Left lobe of liver (tissue), 2 donors: ENCODE measurements at places on chromosomes 1 and 21.
A peak's percentile ranks its signal among the peaks of the same experiment; 100 is the strongest.

GRCh38 chr1:62784509-62785365, 805 bp downstream of the ATG4C start:
- DNase-seq, result no peak

GRCh38 chr21:15729346-15729673, 472 bp upstream of the USP25 start:
- no peak for DNase-seq

DNA sequence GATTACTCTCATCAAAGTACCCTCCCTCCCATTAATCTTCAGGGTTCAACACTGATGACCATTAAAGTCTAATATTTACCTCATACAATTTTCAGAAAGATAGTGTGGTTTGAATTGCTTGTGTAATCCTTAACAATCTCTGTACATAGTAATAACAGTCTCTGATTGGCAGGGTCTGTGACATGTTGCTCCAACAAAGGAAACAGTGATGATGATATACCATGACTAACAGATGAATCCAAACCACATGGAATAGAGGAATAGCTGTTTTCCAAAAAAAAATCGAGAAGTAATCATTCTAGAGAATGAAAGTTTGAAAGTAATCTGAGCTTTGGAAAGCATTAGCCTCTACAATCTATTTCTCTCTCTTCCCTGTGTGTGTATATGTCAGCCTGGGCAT, 610.1 kb upstream of the NEGR1 start:
- DNase-seq, result no peak

DNA sequence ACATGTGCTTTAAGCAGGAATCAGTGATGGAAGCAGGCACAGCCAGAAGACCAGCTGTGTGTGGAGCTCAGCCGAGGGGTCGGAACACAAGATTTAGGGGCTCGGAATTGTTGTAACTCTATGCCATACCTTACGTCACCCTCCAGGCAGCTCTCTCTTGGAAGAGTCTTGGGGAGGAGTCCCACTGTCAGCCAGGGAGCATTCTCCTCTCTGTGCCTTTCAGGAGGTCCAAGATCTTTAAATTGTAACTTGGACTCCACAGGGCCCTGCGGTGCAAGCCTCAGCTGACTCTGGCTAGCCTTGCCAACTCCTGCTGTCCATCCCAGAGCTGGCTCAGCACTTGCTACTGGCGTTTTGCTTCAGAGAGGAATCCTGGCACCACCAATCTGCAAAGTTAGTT, 26.4 kb upstream of the ROR1 start:
- DNase-seq, result no peak

- DNase-seq, result no peak
These were observed 35.2 kb downstream of the CCN1 start for GRCh38 chr1:85615586-85616363.

GRCh38 chr21:15754640-15755039, 24.9 kb downstream of the USP25 start:
- no peak for DNase-seq

DNA sequence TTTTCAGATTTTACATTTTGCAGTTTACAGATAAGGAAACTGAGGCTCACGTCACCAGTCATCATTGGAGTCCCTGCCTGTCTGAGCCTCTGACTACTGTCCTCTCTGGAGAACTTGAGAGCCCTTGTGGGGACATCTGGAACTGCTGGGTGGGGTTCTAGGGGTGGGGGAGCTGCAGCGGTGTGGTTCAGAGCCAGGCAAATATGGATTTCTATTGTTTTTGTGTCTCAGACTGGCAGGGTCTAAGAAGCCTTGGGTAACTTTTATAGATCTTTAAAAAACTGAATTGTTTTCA, 46.9 kb downstream of the IER5 start:
- no peak for DNase-seq

GRCh38 chr1:40748841-40749718, 34.5 kb upstream of the KCNQ4 start:
- peak; percentile 90 for DNase-seq

GRCh38 chr1:206686478-206687249, 2.0 kb downstream of the MAPKAPK2 start:
- DNase-seq, result no peak

DNA sequence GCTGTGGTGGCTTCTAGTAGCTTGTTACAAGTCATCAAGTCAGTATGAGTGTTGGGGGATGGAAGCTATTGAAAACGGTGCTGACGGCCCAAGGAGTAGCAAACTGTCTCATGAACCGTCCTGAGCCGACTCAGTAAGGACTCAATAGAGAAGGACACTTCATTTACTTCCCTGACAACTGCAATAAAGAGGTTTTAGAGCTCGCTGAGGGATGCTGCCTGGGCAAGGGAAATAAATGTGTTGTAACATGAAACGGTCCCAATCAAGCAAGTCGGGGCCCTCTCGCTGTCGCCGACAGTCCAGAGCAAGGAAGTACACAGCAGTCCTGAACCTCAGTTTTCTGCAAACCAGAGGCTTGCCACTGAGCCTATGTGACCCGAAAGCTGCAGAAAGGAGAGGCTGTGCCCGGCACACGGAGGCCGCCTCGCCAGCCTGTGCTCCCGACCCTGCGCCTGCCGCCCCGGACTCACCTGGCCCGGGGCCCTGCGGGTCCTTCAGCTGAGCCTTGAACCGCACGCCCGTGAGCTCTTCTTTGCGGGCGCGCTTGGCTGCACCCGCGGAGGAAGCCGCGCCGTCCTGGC, 423 bp downstream of the URB1 start:
- no peak for DNase-seq

- DNase-seq, result no peak
These were observed 20.5 kb downstream of the GLIS1 start for GRCh38 chr1:53718443-53718842.

- no peak for DNase-seq
These were observed 336.0 kb upstream of the NFIA start for GRCh38 chr1:60746278-60746791.

GRCh38 chr1:11516961-11517635, 38.1 kb downstream of the DISP3 start:
- DNase-seq, result no peak

- no peak for DNase-seq
These were observed 100.1 kb downstream of the BRINP2 start for GRCh38 chr1:177270863-177271262.

GRCh38 chr1:234922987-234923386, 205.7 kb downstream of the TOMM20 start:
- DNase-seq, result peak; percentile 30

- DNase-seq, result no peak
These were observed 11.4 kb downstream of the VAV3 start for GRCh38 chr1:107953556-107953955.

- no peak for DNase-seq
These were observed 22.8 kb upstream of the GPX7 start for GRCh38 chr1:52579415-52579814.

- DNase-seq, result no peak
These were observed 150.3 kb downstream of the ETS2 start for GRCh38 chr21:38956007-38956406.

GRCh38 chr1:221706876-221707582, 34.9 kb downstream of the DUSP10 start:
- DNase-seq, result no peak

GRCh38 chr1:48021792-48022191, 24.6 kb upstream of the TRABD2B start:
- DNase-seq, result peak; percentile 7

DNA sequence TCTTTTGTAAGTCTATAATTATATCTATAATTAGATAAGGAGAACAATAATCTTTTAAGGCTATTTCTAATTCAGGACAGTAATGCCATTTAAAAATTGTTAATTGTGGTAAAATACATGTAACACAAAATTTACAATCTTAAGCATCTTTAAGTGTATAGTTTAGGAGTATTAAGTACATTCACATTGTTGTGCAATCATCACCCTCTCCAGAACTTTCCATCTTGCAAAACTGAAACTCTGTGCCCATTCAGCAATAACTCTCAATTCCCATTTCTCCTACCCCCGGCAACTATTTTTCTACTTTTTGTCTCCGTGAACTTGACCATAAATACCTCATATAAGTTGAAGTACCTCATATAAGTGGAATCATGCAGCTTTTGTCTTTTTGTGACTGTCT, 93.9 kb upstream of the KCNA3 start:
- DNase-seq, result no peak

DNA sequence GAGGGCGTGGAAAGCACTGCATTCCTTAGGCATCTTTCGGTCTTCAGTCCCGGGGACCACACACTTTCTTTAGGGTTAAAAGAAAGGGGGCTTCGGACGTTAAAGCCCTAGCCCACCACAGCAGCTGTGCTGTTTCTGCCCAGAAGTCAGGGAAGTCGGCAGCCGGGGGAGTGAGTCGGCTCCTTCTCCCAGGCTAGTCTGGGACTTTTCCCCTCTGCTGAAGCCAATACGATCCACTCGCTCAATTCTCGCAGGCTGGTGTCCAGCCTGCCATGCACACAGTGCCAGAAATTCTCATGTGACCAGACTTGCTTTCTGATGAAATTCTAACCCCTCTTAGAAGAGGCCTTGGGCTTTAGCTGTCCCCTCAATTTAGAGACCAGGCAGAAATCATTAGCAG, 67.7 kb downstream of the BCAR3 start:
- DNase-seq, result peak; percentile 78

DNA sequence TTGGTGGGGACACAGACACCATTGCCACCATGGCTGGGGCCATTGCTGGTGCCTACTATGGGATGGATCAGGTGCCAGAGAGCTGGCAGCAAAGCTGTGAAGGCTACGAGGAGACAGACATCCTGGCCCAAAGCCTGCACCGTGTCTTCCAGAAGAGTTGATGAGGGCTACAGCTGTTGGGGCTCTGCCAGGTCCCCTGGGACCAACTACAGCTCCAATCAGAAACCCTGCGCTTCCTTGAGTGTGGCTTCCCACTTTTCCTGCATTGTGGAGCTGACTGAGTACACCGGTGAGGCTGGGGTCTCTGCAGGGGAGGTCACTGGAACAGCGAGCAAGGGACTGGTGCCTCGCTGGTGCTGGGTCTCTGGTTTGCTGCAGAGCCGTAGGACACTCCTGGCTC, 4.5 kb downstream of the ADPRS start:
- no peak for DNase-seq

- DNase-seq, result no peak
These were observed 33.8 kb upstream of the SLC45A1 start for GRCh38 chr1:8284127-8284526.

DNA sequence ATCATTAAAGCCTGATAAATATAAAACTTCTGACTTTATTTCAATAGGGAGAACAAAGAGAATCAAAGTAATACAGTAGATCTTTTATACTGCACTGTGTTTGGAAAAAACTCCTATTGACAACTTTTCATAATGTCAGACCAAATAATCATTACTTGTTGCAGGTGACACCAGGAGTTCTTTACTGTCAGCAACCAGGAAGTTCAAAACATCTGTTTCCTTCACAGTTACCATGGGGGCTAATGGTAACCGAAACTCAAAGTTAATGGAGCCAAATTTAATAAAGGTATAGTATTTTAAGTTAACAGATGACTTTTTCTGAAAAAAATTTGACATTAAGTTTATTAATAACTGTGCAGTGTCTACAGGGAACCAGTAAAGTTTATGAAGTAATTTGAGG, 10.6 kb downstream of the EFCAB7 start:
- DNase-seq, result no peak

DNA sequence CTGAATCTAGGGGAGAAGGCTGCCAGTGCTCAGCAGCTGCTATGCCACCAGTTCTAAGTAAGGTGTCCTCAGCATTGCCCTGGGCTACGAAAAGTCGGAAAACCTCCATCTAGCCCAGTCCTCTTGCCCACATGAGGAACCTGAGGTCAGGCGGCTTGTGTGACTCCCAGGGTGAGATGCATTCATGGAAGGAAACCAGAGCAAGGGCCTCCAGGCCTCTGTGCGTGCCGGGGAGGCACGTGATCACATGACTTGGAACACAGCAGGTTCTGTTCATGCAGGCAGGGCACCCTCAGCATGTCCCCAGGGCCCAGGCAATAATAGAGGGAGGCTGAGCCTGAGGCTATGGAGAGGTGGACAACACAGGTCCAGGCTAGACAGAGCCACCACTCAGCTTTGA, 312.5 kb upstream of the DUSP10 start:
- DNase-seq, result no peak

- no peak for DNase-seq
These were observed 29.8 kb downstream of the SHISAL2A start for GRCh38 chr1:52662645-52663313.

DNA sequence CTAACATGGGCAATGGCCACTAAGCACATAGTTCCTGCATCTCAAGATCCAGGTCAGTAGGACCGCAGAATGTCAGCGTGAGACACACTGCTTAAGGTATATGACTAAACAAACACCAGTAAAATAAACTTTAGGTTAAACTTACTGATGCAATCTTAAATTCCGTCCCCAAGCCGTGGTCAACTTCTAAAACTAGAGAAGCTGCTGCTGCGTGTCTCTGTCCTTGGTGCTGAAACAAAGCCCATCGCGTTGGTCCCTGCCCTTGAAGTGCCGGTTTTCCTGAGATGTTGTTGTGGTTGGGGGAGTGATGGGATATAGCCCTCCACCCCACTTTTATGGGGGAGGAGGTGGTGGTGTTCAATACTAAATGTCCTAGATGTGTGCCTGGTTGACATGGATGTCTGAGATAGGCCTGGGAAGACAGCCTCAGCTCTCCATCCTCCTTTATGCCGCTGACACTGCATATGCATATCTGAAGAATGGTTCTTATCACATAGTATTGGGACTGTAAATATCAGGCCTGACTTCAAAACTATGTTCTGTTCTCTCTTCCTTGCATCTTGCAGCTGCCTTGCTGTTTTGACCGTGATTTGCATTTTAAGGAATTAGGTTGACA, 72.0 kb upstream of the KCNA3 start:
- no peak for DNase-seq

DNA sequence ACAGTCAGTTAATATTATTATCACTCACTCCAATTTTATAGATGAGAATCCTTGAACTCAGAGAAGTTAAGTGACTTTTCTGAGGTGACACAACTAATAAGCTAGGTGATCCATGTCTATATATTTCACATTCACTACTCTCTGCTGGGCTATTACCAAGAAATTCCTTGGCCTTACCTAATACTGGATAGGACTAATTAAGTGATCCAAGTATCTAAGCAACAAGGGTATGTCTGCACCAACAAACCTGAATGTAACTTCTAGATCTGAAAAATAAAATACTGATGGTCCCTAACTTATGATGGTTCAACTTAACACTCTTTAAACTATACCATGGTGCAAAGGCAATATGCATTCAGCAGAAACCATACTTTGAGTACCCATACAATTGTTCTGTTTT, 14.8 kb upstream of the CASQ2 start:
- DNase-seq, result no peak

DNA sequence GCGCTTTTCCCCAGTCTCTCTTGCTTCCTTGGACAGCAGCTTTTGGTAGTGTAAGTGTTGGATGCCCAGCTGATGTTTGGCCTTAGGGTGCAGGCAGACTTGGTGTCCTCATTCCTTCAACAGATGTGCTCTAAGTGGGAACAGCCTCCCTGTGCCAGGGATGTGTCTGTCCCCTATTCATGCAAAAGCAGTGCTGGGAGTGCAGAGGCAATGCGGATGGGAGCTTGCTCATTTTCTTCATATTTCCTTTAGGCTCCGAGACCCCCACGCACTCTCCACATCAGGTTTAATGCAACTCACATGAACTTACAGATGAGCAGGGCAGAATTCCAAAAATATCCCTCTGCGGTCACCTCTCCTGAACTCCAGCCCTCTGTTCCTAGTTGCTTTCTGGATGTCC, 96.1 kb downstream of the IER5 start:
- DNase-seq, result no peak

GRCh38 chr1:244450597-244451538, 841 bp downstream of the ADSS2 start:
- peak; percentile 60 for DNase-seq
